Stimulated activated CD8-positive, alpha-beta memory T cell treated with anti-CD3 and anti-CD28 coated beads, Interleukin-7, amount 100 ng/mL, for 24 hours (primary cell): ENCODE measurements at places on chromosomes 1 and 21.

DNA sequence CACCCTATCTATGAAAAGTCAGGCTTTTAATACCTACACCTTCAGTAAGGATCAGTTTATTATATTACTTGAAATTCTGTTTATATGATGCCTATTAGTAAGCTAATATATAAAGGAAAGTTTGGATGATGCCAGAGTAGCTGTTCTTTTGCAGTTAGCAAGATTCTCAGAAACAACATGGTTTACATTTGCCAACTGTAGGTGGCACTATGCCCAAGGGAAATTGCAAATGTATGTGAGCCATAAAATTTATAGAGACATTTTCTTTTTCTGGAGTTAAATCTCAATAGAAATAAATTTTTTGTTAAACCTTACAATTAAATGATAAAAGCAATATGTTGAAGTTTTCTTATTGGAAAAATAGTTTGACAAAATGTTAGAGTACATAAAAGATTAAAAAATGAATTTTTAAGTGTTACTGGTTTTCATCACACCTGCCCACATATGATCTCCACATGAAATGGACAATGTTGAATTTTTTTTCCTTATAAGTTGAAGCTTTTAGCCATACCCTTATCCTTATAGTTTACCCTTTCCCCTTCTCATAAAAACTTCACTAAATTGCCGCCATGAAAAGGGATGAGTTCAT, 32.1 kb upstream of the EPHX4 start:
- DNase-seq, result peak; percentile 4

- no peak for DNase-seq
These were observed 38.6 kb downstream of the CAPN2 start for GRCh38 chr1:223750730-223751570.

GRCh38 chr1:24089743-24090555, 22.0 kb downstream of the MYOM3 start:
- DNase-seq, result no peak

DNA sequence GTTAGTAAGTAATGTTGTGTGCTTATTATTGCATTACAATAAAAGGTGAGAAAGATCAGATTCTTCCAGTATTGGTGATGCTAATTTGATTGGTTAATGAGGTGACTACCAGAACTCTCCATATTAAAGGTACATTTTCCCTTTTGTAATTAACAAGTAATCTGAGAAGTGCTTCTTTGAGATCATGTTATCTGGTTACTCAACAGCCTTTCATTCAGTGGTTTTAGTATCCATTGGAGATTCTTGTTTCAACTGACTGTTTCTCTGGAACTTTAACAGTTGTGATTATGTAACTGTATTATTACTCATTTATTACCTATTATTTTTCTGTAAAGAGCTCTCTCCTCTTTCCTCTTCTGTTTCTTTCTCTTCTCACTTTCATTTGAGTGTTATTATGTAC, 86.7 kb downstream of the PEX14 start:
- no peak for DNase-seq

- DNase-seq, result no peak
These were observed 494 bp downstream of the NT5C1A start for GRCh38 chr1:39671433-39671792.

GRCh38 chr1:231315887-231316286, 21.8 kb downstream of the EXOC8 start:
- no peak for DNase-seq

DNA sequence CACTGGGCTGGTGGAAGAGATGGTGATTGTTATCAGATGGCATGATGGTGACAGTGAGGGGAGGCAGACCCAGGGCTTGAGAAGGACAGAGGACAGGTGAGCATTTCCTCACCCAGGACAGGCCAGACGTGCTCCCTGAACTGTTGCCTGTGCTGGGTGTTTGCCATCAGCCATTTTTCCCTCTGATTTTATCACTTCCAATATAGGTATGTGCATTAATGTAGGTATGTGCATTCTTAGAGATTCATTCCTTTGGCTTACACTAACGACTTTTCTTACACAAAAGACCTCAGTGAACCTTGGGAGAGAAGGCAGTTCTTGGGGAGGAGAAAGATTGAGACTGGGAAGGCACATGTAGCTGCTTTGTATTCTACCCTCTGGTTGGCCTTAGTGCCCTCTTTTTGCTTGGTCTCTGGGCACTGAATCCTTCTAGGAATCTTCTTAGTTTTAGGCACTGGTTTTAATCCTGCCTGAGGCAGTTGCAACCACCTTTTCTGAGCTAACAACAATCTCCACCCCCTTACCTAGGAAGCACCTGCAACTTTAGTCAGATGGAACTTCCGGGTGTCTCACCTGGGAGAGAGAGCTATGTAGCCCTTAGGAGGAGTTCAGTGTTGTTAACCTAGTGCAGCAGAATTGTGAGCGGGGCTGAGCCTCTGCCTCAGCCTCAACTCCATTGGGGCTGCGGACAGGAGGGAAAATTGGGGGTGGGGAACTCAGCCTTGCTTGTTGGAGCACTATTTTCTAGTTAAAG, 30.9 kb downstream of the C1orf116 start:
- DNase-seq, result no peak

DNA sequence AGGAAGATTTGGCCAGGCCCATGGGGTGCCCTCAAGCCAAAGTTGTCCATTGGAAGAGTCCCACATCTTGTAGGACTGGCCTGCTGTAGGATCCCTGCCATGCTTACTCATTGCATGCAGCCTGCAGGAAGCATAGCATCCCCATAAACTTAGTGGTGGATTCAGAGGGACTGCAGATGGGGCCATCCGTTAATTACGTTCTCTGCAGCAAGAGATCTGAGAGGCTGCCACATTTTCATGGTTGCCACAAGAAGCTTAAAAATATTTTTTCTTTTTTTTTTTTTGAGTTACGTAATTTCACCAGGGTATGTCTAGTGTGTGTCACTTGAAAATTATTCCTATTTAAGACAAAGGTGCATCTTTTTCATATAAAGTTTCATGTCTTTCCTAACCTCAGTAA, 329.7 kb upstream of the USP24 start:
- DNase-seq, result no peak

- peak; percentile 34 for DNase-seq
These were observed at the start of gene TTLL7 for GRCh38 chr1:83998498-83999315. TTLL7 (minus strand) TSS chr1:83999132; CDS start chr1:83952211, 46,921 bp downstream.

GRCh38 chr1:150530491-150531159, 15.1 kb downstream of the FALEC start:
- no peak for DNase-seq

- DNase-seq, result no peak
These were observed 134.8 kb upstream of the KIF26B start for GRCh38 chr1:245019910-245020486.

- DNase-seq, result no peak
These were observed 143.4 kb downstream of the GALNT2 start for GRCh38 chr1:230210326-230210980.

DNA sequence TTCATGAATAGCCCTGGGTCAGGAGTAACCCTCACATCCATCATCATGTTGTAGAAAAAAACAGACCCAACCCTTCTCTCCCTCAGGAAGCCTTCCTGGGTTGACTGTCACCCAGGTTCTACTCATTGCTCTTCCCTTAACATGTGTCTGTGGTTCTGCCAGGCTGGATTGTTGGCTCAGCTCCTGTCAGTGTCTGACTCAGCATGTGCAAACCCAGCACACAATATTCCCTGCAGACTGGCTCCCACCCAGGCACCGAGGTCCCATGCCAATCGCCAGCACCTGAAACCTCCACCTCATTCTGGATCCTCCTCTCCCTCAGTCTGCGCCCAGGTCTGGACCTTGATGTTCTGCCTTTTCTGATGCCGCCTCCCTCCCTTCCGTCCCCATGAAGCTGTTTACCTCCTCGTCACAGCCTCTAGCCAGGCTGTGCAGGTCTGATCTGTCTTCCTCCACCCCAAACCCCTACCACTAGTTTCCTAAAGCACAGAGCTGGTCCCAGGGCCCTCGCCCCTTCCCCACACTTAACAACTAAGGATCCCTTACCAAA, 4.3 kb upstream of the S100A8 start:
- DNase-seq, result no peak

DNA sequence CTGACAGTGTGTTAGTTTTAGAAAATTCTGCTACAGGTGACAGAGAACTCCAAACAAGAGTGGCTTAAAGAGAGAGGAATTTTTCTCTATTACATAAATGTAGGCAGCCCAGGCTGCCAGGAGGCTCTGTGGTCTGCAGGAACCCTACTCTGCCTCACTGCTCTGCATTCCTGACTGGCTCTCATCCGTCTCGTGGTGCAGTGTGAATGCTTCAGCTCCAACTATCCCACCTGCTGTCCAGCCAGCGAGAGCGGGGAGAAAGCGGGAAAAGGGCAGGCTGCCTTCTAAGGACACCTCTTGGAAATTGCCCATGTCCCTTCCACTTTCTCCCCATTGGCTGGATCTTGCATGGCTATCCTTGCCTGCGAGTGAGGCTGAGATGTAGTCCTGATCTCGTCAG, 131.3 kb downstream of the PEX14 start:
- no peak for DNase-seq

DNA sequence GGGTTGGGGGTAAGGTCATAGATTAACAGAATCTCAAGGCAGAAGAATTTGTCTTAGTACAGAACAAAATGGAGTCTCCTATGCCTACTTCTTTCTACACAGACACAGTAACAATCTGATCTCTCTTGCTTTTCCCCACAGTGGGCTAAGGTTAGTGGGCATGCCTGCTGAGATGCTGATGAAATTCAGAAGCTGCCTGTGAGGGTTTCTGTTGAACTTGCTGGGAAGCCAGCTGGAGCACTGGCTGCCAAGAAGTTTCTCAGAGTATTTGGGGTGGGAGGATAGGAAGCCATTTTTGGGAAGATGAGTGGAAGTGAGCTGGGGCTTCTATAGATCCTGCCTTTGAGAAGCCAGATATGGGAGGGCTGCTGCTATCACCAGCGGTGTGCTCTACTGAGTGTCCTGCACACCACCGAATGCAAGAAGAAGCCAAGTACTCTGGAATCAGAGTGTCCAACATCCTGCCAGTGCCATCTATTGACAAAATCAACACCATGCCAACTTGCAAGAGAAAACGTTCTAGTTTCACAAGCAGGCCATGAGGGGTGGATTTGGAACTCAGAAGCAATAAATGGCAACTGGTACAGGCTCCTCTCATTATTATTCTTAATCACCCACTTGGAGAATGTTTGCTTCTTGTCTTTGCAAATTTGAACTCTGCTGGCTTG, 102.7 kb downstream of the PTPRU start:
- no peak for DNase-seq

DNA sequence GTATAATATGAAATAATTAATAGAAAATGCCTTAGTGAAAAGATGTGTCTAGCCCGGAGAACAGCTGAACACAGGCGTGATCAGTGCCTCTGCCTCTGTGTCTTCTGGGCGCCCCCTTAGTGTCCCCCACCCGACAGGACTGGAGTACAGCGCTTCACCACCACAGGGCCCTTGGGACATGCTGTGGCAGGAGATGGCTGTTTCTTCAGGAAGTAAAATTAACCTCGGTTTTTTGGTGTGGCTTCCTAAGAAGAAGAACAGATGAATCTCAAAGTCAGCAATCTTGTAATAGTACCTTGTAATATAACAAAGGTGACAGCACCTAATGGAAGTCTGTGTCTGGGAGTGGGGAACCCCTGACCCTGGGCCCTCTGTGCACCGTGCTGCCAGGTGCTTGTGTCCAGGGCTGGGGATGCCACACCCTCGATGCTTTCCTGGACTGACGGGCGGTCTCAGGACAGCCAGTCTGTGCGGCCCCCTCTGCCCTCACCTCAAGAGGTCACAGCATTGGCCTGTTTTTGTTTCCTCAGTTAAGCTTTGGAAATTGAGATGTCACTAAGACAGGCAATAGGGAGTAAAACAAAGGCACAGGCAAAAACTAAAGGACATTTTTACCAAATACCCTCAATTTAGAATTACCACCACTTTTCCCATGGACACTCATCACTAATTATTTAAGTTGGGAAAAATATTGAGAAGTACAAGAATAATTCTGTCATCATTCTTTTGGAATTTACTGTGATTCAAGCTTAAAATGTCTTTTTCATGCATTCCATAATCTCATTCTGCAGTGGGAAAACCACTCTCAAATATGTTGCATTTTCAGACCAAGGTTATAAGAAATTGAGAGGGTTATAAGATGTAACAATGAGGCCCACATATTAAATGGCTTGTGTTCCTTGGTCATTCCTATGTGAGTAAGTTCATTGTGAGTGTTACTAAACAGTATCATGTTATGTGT, 79.3 kb downstream of the ADARB1 start:
- DNase-seq, result no peak

GRCh38 chr1:192943522-192943921, 115.6 kb downstream of the UCHL5 start:
- no peak for DNase-seq

GRCh38 chr21:36917471-36918158, 48.9 kb downstream of the HLCS start:
- DNase-seq, result no peak

- DNase-seq, result no peak
These were observed 1.5 kb upstream of the MXRA8 start for GRCh38 chr1:1359664-1360468.

- DNase-seq, result no peak
These were observed 532 bp upstream of the FAM177B start for GRCh38 chr1:222736470-222736869.

GRCh38 chr1:225418059-225418458, 9.8 kb downstream of the LBR start:
- DNase-seq, result no peak
